Stimulated activated CD8-positive, alpha-beta memory T cell treated with anti-CD3 and anti-CD28 coated beads, Interleukin-7, amount 100 ng/mL, for 48 hours (primary cell): ENCODE measurements at places on chromosomes 6 and 20.

- DNase-seq, result no peak
These were observed 2.8 kb downstream of the PPP1R10 start for GRCh38 chr6:30614044-30614842.

GRCh38 chr6:117079951-117080350 is 185.4 kb upstream of the VGLL2 start:
- DNase-seq, result no peak

DNA sequence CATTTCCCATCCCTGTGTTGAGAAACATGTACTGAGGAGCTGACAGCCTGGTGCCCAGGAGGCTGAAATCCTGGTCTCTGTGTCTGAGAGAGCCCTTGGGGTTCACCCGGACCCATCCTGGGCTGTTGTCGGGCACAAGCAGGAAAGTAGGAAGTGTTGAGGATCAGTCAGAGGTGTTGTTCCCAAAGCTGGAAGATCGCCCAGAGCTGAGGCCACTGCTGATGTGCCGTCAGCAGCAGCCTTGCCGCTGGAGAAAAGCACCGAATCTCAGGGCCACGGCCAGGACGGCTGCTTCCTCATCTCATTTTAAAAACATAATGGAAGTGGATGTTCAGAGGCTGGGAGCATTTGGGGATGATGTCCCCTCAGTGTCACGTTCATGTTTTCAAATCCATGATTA is 218.5 kb downstream of the UST start:
- no peak for DNase-seq

- DNase-seq, result no peak
These were observed 573 bp downstream of the SNX3 start for GRCh38 chr6:108260126-108260808.

GRCh38 chr20:62675156-62675876 is 33.0 kb downstream of the SLCO4A1 start:
- DNase-seq, result no peak

DNA sequence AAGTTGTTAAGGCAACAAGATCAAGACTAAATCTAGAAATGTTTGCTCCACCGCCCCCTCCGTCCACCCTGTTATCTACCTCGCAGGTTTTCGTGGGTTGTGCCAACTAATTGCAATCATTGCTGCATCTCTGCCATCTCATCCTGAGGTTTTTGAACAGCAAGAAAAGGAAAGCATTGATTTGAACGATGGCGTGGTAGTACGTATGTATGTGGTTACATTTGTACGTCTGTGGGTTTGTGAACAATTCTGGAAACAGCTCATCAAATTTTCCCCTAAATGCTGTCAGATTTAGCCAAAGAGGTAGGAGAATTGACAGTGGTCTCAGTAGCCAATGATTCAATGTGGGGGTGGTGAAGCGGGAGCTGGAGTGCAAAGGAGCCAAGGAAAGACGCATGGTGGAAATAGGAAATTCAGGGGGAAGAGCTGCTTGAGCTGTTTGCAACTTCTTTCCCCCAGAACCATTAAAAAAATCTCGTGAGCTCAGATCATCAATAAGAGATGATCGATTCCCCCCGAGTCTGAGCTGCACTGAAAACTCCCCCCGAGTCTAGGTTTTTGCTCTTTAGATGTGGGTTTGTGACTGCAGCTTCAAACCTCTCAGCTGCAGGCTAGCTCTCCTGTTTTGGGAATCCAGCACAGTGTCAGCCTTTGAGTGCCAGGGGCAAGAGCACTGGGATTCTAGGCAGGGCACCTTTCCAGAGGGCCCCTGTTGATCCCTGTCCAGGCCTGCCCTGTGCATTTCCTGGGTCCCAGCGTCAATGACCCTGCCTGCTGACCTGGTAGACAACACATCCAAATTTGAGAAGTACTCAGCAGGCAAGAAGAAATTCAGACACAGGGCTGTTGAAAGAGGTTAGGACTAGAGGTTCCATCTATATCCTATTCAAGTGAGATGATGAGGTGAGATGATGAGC is 72.6 kb upstream of the LY86 start:
- DNase-seq, result peak; percentile 58

GRCh38 chr6:152863618-152864326 is 113.2 kb downstream of the VIP start:
- DNase-seq, result no peak

- no peak for DNase-seq
These were observed 22.6 kb upstream of the DYNLRB1 start for GRCh38 chr20:34493646-34494045.

- no peak for DNase-seq
These were observed 132.1 kb upstream of the ARID1B start for GRCh38 chr6:156645097-156645496.

DNA sequence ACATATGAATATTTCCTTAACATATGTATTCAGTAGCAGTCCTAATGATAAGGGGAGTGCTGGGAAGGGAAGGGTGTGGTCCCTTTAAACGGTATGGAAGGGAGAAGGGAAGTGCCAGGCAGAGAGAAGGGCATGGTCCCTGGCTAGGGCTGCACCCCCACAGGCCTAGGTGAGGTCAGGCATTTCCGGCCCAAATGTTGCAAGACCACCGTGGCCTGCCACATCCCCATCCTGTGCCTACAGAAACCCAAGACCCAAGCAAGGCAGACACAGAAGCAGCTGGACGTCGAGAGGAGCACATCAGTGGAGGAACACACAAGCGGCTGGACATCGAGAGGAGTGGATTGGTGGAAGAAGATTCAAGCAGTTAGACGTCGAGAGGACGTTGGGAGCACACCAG is 5.9 kb downstream of the RRAGD start:
- no peak for DNase-seq

- DNase-seq, result no peak
These were observed 729.1 kb upstream of the HS3ST5 start for GRCh38 chr6:115071962-115072361.

DNA sequence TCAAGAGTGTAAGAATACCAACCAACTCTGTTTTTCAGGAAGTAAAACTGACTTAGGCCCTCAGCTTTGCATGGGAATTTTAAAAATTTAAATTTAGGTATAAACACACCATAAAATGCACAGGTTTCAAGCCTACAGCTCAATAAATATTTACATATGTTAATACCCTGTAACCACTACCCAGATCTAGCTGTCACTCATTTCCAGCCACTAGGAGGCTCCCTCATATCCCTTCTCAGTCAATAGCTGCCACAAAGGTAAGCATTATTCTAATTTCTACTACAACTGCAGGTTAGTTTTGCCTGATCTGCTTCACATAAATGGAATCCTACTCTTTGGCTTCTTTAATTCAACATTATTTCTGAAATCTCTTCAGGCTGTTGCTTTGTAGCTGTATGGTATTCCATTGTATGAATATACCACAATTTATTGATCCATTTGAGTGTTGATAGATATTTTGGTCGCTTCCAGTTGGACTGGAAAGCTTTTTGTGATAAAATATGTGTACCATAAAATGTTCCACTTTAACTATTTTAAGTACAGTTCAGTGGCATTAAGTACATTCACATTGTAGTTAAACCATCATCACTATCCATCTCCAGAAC is 32.5 kb upstream of the MEI4 start:
- DNase-seq, result no peak

- no peak for DNase-seq
These were observed 9.3 kb upstream of the RPS6KA2 start for GRCh38 chr6:166636191-166636933.

GRCh38 chr20:9518576-9519175 is 4.3 kb downstream of the LAMP5 start:
- no peak for DNase-seq

DNA sequence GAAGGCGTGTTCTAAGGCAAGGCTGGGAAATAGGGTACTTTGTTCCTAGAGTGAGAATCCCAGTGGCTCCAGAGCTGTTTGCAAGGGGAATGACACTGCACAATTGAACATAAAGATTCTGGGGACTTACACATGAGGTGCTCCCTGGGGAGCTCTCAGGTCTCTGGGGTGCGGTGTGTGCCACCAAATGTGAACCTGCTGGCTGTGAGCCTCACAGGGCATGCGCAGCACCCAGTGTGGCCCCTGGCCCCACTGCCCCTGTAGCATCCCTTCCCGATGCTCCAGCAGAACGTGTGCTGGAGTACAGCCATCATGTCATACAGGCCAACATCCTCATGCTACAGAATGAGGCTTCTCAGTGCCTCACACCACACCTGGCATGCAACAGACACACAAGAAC is 68.2 kb downstream of the TOX2 start:
- no peak for DNase-seq
